ENCODE measurements at places on chromosomes 5 and 9.

DNA sequence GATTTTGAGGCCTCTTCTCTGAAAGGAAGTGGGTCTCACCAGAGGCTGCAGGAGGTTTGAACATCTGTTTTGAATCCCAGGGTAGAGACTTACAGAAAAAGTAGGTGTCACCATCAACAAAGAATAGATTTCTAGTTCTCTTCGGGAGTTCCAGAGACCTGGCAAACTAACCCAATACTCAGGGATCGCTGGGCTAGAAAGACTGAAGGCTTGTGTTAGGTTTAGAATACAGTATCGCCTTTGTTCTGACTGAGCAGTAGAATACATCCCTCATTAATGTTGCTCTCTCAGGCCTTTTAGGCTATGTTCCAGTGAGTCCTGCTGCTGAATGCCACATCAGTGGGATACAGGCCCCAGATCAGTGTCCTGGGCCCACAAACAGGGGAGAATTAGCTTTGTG is 27.2 kb downstream of the RUSC2 start:
- no peak for DNase-seq

DNA sequence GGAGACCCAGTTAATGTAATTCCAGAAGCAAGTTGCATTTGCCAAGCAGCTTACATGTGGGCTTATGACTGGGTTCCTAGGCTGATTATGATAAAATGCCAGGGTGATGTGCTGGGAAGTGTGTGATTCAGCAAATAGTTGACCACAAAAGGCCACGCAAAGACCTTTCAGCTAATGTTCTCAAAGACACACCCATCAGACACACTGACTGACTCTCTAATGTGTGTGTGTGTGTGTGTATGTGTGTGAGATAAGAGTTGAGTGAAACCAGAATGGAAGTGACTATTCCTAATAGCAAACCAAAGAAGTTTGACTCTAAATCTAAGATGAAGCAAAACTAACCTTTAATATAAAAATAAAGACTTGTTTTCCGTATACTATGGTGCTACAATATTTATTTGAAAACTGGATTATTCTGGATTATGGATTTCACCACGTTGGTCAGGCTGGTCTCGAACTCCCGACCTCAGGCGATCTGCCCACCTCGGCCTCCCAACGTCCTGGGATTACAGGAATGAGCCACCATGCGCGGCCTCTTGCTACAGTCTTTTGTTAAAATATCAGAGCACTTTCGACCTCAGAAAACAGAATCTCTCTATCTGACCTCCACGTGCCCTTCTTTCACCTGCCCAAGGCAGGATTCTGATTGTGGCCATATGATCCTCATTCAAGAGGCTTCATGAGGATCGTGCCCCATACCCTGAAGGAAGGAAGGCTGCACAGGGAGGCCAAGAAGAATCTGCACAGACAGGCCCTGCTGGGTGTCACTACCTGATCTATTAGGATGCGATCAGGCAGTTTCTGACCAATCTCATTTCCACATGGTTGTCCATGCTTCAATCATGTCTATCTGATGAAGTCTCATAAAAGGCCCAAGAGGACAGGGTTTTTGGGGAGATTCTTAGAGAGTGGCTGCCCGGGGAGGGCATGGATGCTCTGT is 75.6 kb downstream of the USP20 start:
- DNase-seq = no peak

- no peak for DNase-seq
These were observed 9.9 kb upstream of the CD180 start for GRCh38 chr5:67206461-67206860.

GRCh38 chr9:32954642-32955041 is 46.8 kb downstream of the APTX start:
- DNase-seq = no peak

DNA sequence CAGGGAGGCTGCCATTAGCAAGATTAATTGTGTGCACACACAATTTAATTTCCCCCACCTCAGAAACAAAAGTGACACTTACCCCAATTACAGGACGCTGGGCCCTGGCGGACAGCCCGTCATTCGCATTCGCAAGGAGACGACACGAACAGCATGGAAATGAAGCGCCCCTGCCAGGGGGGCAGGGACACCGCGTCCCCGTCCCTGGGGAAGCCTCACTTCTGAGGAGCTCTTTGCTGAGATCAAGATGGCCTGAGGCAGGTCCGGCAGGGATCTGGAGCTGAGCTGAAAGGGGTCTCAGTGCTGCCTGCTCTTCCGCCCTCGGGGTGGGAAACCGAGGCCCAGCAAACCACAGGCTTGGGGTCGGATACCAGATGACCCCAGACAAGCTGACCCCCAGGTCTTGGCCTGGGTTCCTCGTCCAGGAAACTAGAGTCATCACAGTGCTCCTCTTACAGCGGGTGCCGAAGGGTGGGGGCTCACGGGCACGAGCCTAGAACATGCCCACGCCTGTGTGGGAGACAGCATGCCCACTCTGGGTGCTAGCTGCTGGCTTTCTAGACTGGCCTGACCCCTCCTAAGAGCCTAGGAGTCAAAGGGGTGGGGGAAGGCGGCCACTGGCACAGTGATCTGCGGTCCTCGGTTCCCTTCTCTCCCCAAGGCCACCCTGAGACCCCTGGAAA is 103.2 kb downstream of the VAV2 start:
- no peak for DNase-seq

GRCh38 chr9:85630676-85631075 is 111.1 kb downstream of the AGTPBP1 start:
- no peak for DNase-seq

- DNase-seq = no peak
These were observed 103.2 kb downstream of the MSX2 start for GRCh38 chr5:174827558-174827957.

DNA sequence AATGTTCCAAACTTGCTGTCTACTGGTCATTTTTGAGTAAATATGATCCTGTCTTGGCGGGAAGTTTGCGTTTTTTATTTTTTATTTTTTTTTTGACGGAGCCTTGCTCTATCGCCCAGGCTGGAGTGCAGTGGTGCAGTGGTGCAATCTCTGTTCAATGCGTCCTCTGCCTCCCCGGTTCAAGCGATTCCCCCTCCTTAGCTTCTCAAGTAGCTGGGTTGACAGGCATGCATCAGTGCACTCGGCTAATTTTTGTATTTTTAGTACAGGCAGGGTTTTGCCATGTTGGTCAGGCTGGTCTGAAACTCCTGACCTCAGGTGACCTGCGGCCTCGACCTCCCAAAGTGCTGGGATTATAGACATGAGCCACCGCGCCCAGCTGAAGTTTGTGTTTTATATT is 45.4 kb downstream of the FGF18 start:
- DNase-seq = no peak

GRCh38 chr9:95409650-95410426 is 92.3 kb upstream of the FANCC start:
- DNase-seq = no peak

GRCh38 chr9:133235549-133236222 is 26.6 kb upstream of the OBP2B start:
- DNase-seq = no peak

GRCh38 chr5:139740138-139740991 is 55.2 kb upstream of the PSD2 start:
- DNase-seq = no peak

GRCh38 chr5:143716881-143717280 is 95.1 kb upstream of the HMHB1 start:
- no peak for DNase-seq

- DNase-seq = no peak
These were observed 97.6 kb upstream of the CDH10 start for GRCh38 chr5:24742334-24742733.

DNA sequence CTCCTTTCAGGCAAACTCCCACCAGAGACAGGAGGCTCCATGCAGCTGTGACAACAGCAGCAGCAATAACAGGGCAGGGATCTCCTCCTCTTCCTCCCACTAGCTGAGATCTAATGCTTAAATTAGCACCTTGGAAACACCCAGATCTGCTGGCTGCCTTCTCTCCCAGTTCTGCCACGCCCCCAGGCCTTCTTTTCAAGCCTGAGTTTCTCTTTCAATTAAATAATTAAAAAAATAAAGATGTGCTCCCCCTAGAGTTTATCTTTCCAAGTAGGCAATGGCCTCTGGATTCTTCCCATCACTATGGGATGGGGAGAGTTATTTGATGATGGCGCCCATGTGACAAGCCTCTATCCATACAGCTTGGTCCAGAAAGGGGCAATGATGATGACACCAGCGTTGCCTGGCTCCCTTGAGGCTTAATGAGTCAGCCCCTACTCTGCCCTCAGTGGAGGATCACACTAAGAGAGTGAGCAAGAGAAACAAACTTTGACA is 3.8 kb downstream of the FAM219A start:
- DNase-seq = no peak

DNA sequence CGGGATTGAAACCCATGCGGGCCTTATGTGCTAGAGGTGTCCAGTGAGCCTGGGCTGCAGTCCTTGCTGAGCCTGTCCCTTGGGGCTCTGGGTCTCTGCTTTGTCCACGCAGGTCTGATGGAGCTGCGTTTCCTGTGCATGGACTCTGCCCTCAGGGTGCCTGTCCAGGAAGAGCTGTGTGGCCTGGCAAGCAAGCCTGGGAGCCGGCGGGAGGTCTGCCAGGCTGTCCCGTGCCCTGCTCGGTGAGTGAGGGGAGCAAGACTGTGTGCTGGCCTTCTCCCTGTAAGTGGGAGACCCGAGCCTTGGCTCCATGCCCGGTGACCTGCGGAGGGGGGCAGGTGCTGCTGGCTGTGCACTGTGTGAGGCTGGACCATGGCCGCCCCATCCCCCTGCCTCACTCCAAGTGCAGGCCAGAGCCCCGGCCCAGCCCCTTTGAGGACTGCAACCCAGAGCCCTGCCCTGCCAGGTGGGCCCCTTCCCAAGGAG is 11.2 kb upstream of the CACFD1 start:
- DNase-seq = no peak

- no peak for DNase-seq
These were observed 91.1 kb upstream of the DMRT1 start for GRCh38 chr9:750249-750967.

GRCh38 chr5:151048526-151048925 is 28.1 kb downstream of the GPX3 start:
- no peak for DNase-seq

GRCh38 chr5:95996904-95997723 is 35.5 kb upstream of the ELL2 start:
- no peak for DNase-seq

DNA sequence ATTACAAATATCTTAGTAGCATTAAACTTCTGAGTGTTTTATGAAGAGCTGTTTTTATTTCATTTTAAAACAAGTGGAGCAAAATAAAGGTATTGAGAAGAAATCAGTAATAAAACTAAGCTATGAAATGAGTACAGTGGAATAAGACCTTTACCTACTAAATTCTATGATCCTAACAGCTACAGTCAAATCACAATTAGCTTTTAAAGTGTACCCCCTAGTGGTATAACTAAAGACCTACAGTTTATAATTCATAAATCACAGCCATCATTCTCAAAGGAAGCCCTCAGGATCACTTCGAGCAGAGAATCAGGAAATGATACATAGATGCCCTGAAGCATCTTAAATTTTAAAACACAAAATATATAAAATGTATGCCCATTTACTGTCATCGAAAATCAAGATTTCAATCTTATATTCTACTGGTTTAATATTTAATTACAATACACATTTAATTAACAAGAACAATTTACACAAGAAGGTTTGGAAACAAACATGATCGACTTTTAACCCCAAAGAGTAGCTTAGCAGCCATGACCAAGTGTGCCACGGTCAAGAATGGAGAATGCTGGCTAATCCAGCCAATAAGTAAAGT is 12.3 kb downstream of the CCNH start:
- no peak for DNase-seq

GRCh38 chr9:31445960-31446359 is 938.5 kb upstream of the ACO1 start:
- DNase-seq = no peak
